Aorta (tissue), 5 donors: ENCODE measurements at places on chromosomes 5 and 9.

DNA sequence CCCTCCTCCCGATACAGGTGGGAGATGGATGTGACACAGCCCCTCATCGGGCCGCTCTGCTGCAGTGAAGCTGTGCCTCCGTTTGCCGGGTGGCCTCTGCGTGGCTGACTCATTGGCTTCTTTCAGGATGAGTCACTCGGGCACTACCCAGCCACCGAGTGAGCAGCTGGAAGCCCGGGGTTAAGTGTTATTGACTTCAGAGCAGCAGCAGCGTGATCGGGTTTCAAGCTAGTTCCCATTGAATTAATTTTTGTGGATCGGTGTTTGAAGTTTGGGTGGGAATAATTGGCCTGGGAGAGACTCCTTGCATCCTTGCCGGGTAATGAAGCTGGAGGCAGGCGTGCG, 266.4 kb upstream of the IRX4 start:
- DNase-seq = no peak

DNA sequence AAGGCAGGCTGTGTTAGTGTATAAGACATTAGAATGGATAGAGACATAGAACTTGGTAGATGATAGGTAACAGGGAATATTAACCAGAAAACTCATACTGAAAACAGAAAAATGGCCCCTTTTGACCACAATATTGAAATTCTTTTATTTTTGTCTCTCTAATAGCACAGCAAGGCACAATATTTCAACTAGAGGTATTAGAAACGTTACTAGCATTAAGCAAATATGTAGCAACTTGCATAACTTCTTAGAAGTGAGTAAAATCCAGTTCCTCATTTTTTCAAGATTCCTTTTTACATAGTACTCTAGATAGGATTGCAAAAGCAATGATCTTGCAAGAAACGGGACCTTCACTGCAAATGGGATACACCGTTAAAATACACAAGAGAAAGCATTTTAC, 102.7 kb upstream of the VCAN start:
- no peak for DNase-seq

GRCh38 chr9:132717326-132717945, 47.2 kb downstream of the GTF3C4 start:
- no peak for DNase-seq

- no peak for DNase-seq
These were observed 2.0 kb downstream of the SIGMAR1 start for GRCh38 chr9:34635556-34635955.
